Vagina (tissue), 2 donors: ENCODE measurements at places on chromosomes 13 and 19.

- DNase-seq, result no peak
Measured at GRCh38 chr13:109787135-109787954, 962 bp upstream of the IRS2 start.

GRCh38 chr19:13976446-13976845 lies 24.1 kb downstream of the DCAF15 start:
- no peak for DNase-seq

GRCh38 chr13:85204668-85205344 lies 594.4 kb downstream of the SLITRK6 start:
- no peak for DNase-seq

DNA sequence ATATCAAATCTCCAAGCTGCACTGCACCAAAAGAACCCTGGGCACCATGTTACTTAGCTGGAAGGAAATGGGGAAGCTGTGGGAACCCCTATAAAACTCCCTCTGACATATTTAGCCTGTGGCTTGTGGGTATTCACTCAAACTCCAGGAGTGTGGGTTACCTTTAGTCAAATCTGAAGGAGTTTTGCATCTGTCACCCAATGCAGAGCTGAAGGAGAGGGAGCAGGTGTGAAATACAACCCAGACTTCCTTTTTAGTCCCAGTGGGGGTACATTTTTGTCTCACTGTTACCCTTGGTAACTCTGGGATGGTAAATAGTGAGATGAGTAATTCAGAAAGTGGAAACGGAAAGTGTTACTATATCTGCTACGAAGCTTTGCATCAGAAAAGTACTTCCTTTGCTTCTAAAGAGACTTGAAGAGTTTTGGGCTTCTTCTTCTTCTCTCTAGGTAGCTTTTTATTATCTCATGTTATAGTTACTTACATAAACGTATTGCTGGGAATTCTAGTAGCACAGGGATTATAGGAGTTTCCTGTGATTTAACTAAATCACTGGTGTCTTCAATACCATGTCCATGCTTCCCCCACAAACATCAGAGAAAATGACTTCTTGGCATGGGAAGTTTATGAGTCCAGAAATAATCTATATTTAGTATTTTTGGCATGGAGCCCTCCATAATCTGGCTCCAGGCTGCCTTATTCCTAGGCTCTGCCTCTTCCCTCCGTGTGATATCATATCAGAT lies 105.9 kb downstream of the AKAP11 start:
- no peak for DNase-seq

- no peak for DNase-seq
Measured at GRCh38 chr13:79070343-79070974, 335.6 kb downstream of the RBM26 start.

DNA sequence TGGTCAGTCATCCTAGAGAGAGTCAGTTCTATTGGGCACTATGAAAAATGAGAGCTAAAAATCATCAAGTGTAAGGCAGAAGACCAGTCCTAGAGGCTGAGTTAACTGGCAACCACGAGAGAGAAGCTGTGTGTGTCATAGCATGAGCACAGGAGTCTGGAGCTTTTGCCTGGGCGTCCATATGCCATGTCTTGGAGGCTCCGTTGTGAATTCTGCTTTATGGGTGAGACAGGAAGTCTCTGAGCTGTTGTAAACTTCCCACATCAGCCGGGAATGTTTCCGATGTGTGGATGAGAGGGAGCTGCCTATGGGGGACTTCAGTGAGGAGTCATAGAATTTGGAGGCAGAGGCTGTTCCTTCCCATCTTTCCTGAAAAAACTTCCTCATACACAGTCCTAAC lies 120.0 kb downstream of the ITGBL1 start:
- DNase-seq, result no peak

- no peak for DNase-seq
Measured at GRCh38 chr13:113739527-113740285, 19.3 kb upstream of the TMEM255B start.

- no peak for DNase-seq
Measured at GRCh38 chr19:3673506-3674439, 26.5 kb downstream of the PIP5K1C start.

DNA sequence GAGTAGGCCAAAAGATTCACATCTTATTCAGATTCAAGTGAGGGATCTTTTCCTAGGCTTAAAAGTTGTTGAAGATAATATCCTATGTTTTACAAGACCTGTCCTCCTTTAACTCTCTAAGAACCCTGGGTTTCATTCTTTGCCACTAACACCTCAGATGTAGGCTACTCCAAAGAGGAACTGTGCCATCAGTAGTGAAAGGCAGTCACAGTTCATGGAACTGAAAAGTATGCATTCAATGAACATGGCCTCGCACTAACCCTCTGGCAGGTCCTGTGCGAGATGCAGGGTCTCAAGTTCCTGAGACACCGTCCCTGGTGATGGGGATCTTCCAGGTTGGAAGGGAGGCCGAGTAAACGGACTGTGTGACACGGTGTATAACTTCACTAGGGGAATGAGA lies 4.3 kb downstream of the LGALS14 start:
- no peak for DNase-seq

GRCh38 chr13:92197669-92198068 lies 799.2 kb downstream of the GPC5 start:
- no peak for DNase-seq

DNA sequence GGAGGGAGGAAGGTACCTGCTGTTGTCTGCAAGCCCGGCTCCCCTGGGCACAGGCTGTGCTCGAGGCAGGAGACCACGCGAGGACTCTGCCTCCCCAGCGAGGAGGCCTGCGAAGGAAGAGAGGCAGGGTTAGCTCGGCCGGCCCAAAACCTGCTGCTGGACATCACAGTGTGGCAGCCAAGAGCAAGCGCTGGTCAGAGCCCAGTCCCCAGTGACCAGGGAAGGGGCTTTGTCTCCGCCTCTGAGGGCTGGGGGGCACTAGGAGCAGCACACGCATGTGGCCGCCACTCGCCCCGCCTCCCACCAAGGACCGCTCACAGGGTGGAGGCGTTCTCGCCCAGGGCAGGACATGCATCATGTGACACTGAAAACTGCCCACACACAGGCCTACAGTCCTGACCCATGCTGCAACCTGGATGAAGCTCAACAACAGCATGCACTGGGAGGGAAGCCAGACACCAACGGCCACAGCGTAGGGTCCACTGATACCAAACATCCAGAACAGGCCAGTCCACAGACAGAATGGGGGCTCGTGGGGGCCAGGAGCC lies 8.5 kb downstream of the MIER2 start:
- no peak for DNase-seq

GRCh38 chr13:110944121-110944967 lies 29.5 kb upstream of the ANKRD10 start:
- no peak for DNase-seq

DNA sequence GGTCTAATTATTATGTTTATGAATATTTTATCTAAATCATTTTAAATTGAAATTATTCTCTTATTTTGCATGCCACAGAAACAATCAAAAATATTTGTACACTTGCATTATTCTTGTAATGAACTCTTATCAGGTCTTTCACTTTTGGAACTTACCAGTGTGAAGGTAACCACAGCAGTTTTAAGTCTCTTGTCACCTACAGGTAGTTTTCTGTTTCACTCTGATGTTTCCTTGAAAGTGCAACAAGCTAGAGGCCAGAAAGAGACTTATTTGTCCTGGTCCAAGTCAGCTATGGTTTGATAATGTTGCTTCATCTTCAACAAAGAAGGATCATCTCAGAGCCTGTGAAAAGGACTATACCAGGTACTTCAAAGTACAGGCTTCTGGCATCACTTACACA lies 133.4 kb upstream of the NBEA start:
- DNase-seq, result no peak

- DNase-seq, result no peak
Measured at GRCh38 chr13:76038920-76039716, 403.0 kb downstream of the LMO7 start.

DNA sequence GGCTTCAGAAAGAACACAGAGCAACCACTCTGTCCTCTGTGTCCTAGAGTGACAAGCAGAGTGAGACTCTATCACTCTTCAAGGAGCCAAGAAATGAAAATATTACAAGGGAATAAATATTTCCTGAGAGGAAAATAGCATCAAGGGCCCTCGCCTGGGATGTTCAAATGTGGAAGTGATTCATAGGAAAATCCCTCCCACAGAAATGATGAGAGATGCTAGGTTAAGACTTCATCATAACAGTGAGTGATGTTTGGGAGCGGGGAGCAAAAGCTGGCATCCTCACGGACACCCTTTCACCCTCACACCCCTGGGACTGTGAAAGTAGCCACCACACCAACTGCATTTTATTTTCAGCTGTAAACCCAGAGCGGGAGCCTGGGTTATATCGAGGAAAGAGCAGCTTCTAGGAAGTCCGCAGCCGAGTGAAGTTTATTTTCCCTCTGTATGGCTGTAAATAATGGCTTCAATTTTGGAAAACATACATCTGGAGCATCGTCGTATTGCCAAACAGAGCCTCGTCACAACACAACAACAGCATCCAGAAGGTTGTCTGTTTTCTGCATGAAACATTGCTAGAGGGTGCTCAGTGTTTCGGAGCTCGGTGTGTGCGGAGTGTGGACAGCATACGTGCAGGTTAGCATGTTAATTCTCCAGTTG lies 54.8 kb downstream of the DLEU7 start:
- DNase-seq, result no peak

- DNase-seq, result no peak
Measured at GRCh38 chr13:85314686-85315085, 484.5 kb downstream of the SLITRK6 start.

DNA sequence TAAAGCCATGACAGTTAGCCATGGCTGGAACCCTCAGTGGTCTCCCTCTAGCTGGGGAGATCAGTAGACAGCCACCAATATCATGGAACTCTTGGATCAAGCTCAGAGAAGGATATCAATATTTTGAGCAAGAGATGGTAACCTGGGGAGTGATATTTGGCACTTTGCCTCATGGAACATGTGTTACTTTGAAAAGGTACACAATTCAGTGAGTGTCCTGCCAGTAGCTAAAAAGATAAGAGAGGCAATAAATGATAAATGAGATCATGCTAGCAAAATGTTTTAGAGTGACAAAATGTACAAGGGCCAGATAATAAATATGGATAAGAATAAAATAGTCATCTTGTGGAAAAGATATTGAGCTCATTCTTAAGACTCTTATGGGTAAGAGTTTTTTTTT lies 1618.7 kb downstream of the OLFM4 start:
- DNase-seq, result no peak
